HS-27A (cell line): ENCODE measurements at places on chromosomes 4 and X.

GRCh38 chr4:128220286-128221235 is 67.1 kb downstream of the PGRMC2 start:
- peak; percentile 36 for DNase-seq

DNA sequence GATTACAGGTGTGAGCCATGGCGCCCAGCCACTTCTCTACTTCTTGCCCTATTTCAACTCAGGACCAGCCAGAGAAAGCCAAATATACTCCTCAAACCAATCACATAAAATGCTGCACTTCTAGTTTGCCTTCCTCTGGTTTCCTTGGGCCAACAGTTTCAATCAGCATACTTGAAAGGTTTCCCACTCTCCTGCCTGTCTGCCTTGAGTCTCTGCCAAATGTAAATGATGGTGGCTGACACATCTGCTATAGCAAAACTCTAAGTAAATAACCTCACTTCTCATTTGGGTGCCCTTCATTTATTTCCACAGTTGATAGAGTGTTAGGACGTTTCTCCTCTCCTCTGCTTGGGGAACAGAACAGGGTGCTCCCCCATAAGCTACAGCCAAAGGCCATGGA is 36.4 kb upstream of the PPA2 start:
- no peak for DNase-seq

GRCh38 chr4:52648836-52649235 is 10.3 kb downstream of the USP46 start:
- no peak for DNase-seq

DNA sequence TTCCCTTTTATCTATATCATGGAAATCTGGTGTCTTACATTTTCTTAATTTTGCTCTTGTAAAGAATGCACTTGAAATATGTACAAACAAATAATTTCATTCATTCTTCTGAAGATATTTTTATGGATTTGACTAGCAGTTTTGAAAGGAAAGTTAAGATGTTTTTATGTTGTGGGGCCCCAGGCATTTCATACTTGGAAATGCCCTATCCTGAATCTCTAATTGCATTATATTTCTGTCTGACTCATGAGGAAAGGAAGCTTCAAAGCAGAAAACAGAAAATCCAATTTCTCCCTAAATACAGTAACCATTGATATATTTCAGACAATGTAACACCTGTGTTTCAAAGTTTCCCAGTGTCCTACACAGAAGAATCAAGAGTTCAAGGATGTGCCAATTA is 73.2 kb upstream of the NPNT start:
- no peak for DNase-seq

DNA sequence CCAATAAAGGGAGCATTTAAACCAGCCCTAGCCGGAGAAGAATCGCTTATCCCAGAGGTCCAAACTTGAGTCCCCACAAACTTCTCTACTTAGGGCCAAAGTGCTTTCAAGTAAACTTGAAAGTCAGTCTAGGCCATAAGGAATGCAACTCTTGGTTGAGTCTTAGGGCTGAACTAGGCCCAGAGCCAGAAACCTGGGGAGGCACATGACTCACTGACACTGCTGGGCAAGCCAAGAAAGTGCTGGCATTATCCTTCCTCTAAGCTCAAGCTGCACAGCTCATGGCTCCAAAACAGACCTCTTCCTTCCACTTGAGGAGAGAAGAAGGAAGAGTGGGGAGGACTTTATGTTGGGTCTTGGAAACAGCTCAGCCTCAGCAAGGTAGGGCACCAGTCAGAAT is 1257.3 kb upstream of the DIAPH2 start:
- DNase-seq, result no peak

DNA sequence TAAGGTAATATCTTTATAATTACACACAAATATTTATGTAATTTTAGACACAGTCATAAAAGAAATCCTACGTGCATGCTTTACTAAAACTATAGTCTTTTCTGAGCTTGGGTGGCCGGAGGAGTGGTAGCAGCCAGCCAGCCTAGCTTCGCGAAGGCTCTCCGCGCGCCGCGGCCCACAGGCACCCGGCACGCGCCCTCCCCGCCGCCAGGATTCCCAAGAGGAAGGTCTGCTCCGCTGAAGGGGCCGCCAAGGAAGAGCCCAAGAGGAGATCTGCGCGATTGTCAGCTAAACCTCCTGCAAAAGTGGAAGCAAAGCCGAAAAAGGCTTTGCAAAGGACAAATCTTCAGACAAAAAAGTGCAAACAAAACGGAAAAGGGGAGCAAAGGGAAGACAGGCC is 8.7 kb upstream of the PJA1 start:
- DNase-seq, result no peak

DNA sequence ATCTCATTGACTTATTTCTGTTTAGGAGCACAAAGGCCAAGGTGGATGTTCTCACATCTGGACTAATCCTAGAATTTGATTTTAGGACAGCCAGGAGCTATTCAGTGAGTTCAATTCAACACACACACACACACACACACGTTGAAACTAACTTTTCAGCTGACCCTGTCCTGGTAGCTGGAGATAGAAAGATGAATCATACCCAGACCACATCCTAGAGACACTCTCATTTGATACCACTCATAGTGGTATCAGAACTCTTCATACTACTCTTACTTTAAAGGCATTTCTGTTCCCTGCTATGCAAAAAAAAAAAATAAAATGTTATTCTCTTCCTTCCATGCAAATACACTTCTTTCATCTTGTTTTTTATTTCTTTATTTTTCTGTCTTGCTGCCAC is 36.7 kb downstream of the KLF8 start:
- no peak for DNase-seq

DNA sequence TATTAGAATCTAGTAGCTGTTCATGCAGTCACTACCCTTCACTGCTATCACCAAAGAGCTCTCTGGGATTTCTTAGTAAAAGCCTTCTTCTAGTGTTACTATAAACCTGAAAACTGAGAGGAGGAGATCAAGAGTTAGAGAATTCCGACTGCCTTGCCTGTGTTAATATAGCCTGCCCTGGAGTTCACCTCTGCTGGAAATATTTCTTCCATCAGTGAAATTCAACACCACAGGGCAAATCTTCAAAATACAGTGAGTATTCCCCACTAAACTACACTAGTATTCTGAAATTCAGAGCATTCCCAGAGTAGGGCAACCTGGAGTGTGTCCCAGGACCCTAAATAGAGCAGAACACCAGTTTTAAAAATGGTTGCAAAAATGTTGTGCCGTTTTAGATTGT is 301.1 kb downstream of the ARHGAP24 start:
- DNase-seq, result no peak

DNA sequence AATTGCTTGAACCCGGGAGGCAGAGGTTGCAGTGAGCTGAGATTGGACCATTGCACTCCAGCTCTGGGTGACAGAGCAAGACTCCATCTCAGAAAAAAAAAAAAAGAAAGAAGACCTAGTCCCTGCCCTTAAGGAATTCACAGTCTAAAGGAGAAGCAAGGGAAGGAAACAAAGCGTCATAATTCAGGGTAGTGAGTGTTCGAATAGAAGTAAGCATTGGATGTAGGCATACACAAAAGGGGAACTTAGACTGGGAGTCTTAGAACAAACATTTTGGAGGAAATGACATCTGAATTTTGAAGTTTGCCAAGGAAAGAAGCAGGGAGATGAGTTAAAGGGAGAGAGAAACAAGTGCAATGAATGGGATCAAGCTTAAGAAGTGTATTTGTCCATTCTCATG is 32.4 kb downstream of the PPM1K start:
- no peak for DNase-seq

DNA sequence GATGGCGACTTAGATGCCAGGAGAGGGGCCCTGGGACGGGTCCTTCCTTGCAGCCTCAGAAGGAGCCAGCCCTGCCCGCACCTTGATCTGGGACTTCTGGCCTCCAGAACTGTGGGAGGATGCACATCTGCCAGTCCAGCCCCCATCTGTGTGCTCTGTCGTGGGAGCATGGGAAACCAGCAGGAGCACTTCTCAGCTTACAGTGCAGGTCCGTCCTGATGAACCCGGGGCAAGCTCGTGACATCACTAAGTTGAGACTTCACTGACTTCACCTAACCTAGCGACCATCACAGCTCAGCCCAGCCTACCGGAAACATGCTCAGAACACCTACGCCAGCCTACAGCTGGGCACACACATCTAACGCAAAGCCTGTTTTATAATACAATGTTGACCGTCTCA is 38.1 kb downstream of the ABLIM2 start:
- DNase-seq, result no peak

DNA sequence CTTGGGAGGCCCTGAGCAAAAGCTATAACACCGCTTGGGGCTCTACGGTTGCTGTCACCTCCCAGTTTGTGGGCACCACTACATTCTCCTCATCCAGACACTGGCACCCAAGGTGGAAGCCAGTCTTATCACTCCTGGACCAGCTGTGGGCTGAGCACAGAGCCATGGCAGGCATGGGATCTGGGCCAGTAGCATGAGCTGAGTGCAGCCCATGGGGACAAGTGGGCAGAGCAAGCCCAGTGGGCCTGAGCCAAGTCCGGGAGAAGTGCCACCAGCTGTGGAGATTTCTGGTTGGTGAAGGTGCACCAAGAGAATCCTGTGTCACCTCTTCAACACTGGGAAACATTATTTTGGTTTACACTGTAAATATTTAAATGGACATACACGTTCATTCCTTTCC is 1013.0 kb downstream of the TECRL start:
- no peak for DNase-seq

GRCh38 chr4:161247831-161248230 is 916.0 kb downstream of the FSTL5 start:
- no peak for DNase-seq

- DNase-seq, result no peak
These were observed 5.8 kb downstream of the TIGD2 start for GRCh38 chr4:89117115-89117514.

- DNase-seq, result no peak
These were observed 228.8 kb upstream of the PGRMC2 start for GRCh38 chr4:128516301-128516969.

DNA sequence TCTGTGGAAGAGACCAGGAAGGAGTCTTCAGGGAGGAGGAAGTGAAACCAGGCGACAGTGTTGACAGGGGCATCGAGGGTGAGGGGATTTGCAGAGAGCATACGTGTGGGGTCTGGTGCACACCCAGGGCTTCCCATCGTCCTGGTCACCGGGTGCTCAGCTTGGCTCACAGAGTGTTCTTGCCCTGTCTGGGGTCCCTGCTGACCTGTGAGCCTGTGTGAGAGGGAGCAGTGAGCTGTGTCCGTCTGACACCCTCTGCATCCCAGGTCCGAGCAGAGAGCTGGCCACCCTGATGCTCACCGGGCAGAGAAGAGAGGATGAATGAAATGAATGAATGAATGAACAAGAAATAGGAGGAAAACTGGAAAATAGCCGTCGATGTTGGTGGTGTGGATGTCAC is 46.5 kb downstream of the CPZ start:
- no peak for DNase-seq

DNA sequence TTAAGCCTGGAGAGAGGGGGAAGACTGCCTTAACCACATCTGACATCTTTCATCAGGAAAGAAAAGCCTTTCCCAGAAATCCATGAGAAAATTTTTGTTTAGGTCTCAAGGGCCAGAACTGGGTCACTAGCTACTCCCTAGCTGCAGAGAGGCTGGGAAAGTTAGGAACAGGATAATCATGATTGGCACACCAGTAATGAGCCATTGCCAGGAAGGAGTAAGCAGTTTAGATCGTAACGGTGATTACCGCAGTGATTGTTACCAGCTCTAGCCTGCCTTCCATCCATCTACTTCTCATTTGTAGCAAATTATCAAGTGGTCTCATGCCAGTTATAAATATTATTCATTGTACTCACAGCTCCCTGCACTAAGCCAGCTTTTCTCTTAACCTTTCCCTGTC is 22.7 kb upstream of the STX18 start:
- DNase-seq, result no peak

DNA sequence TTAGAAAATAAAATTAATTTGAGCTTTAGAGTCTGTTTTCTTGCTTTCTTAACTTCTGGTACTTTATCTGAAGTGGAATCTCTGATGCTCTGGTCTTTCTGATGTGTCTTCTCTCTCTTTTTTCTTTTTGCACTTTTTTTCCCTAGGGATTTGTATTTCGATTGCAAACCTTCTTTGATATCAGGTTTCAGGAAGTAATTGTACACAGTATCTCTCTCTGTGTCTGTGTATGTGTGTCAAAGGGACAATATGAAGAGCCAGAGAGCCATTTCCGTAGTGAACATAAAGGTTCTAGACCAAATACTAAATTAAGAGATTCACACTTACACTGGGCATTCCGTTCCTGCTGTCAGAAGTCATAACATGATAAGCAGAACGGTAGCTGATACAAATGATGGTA is 325.0 kb downstream of the PCDH7 start:
- no peak for DNase-seq

- DNase-seq, result no peak
These were observed 6.0 kb upstream of the DUSP9 start for GRCh38 chrX:153640736-153641575.

- DNase-seq, result no peak
These were observed 677 bp upstream of the CYP4V2 start for GRCh38 chr4:186190581-186191199.

DNA sequence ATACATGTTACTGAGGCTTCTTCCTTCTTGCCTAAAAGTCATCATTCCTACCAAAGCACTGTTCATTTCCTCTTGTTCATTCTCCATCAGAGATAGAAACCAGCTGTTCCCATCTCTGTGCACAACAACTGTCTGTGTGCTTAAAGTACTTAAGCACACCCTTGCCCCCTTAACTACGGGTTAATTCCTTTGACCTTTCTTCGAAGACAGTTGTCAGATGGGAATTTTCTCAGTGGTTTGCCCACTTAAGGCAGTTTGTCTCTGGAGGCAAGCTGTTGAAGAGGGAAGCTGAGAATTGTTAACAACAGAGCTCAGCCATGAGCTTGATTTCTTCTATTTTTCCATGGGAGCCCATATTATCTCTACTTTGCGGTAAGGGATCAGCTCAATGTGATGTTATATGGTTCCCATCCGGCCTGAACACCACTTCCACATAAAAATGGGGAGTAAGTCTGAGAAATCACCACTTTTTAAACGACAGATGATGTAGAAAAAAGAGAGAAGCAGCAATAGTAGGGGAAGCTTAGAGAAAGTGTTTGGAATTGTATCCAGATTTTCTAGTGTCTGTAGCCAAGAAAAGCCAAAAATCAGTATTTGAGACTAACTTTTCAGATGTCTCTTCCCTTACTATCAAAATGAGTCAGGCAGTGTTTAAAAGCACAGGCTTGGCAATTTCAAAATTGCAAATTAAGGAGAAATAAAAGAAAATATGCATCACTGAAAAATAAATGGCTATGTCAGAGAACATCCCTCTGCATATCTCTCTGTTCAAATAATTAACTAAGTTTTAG is 194.4 kb downstream of the SLIT2 start:
- DNase-seq, result no peak

- DNase-seq, result no peak
These were observed 174.0 kb upstream of the TENT5D start for GRCh38 chrX:80246271-80246670.

GRCh38 chr4:164116286-164116685 is 621.8 kb downstream of the TMA16 start:
- DNase-seq, result no peak

- DNase-seq, result no peak
These were observed 149.4 kb downstream of the NDST4 start for GRCh38 chr4:114964026-114964425.

- DNase-seq, result no peak
These were observed 2.7 kb downstream of the PTPN13 start for GRCh38 chr4:86596807-86597206.

- no peak for DNase-seq
These were observed 1.5 kb downstream of the TRIM2 start for GRCh38 chr4:153205757-153206156.
